ENCODE measurements at places on chromosomes 5 and 9. TPM values are rescaled to one million over a fixed set of nuclear protein-coding genes. Genes with fewer than 3 reads are reported as not detected.

Gene NEUROG1
- not detected for total RNA-seq

Gene GDA
- not detected for total RNA-seq

Gene SLC6A18
- not detected for total RNA-seq

Gene PCSK1
- total RNA-seq = 0.26 TPM

Gene C5orf34
- total RNA-seq = 3.7 TPM

Gene RPL7A
- 1,981 TPM for total RNA-seq

Gene CSF2
- total RNA-seq = 0.13 TPM

Gene C5orf52
- total RNA-seq = not detected

Gene EGFLAM
- total RNA-seq = 0.13 TPM

Gene GABRA1
- total RNA-seq = not detected

Gene SPINK4
- not detected for total RNA-seq

Gene NUTM2F
- not detected for total RNA-seq

Gene FKTN
- total RNA-seq = 7.7 TPM

Gene SHISAL2B
- total RNA-seq = not detected

Gene PKD2L2
- total RNA-seq = not detected

Gene TAF11L2
- not detected for total RNA-seq

Measured in dermis microvascular lymphatic vessel endothelial cell (primary cell).